ENCODE measurements at places on chromosomes 2 and 18.
A peak's percentile ranks its signal among the peaks of the same experiment; 100 is the strongest.

DNA sequence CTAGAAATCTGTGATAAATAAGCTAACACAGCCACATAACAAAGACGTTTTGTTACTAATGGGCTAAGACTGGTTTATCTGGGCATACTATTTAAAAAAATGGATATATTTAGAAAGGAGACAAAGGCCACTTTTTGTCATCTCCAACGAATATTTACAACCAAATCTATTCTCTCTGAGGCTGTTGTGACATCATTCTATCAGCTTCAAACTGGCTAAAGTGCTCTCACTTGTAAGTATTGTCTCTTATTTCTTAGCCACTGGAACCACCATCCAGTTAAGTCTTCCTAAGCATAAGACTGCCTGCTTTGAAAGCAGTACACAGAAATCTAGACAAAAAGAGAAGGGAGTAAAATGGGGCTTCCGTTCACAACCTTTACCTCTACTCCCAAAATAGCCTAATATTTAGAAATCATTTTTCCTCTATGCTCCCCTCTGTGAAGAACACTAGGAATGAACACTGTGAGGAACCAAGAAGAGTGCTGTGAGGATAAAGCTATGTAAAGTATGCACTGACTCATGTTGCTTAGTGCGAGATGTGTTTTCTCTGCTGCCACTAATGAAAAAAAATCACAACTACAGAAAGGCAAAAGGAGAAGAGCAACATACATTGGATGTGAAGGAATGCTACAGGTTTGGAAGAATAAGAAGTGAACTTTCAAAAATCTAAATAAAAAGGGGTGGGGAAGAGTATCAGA, 264.1 kb downstream of the EXOC6B start:
- DNase-seq: no peak

GRCh38 chr18:13725566-13726231, 659 bp downstream of the FAM210A start:
- peak; percentile 22 for DNase-seq

- no peak for DNase-seq
Measured at GRCh38 chr2:10238991-10239485, 63.7 kb upstream of the HPCAL1 start.

DNA sequence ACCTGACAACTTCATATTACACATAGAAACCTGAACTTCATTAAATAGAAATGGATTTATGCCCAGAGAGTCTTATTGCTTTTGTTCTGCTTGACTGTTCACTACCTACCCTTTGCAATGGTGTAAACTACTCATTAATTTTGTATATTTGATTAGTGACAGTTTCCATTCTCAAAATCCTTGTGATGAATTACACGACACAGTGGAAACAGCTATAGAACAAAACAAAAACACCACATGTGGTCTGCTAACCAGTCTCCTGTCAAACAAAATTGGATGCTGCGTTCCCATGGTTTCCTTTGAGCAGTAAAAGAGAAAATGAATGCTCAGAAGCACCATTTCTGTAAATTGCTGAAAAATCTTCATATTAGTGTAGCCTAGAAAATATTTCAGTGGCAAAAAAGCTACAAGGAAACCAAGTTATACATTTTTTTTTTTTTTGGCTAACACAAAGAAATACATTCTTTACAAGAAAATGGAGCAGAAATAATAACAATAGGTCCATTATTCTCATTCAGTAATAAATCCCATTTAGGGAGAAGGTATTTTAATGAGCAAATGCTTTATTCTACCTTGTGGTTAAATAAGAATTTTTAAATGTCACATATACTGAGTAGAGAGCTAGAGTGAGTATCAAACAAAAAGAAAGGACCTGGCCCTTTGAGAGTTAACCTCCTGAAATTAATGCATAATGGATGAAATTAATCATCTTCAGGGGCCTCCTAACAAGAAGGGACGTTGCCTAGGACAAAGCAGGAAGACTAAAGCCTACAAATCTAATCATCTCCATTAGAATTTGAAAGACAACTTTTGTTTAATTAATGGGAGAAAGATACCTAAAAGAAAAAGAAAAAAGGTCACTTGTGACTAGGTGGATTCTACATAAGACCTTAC, 355.1 kb upstream of the ZC3H15 start:
- DNase-seq: no peak

GRCh38 chr2:30914456-30914855, 107.2 kb upstream of the CAPN13 start:
- no peak for DNase-seq

DNA sequence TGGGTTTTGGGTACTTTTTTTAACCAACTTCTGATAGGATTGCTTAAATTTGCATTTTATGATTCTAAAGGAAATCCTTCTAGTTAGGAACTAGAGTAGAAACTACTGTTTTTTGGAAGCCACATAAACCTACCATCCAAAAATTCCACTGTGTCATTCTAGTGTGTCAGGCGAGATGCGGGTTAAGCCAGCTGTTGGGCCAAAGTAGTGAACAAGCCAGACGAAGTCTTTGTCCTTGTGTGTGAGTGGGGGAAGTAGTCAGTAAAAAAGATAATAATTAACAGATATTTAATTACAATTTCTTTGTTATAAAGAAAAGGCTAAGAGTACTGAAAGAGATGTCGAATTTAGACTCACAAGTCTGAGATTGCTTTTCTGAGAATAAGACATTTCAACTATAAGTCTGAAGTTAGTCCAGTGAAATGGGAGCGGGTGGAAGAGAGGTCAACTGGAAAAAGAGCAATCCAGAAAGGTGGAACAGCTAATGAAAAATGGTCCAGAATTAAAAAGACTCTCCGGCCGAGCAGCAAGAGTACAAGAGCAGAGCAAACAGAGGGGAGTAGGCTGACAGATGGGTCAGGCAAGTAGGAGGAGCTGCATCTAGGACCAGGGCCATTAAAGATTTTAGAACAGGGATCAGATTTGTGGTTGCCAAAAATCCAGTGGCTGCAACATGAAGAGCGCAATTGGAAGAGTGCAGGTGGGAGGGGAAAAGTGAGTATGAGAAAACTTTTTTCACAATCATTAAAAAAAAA, 1.5 kb downstream of the EPB41L5 start:
- no peak for DNase-seq

GRCh38 chr2:86102157-86102556, 3.5 kb downstream of the POLR1A start:
- DNase-seq: no peak

All from CD4-positive, alpha-beta T cell treated with Interleukin-17A for 4 hours (primary cell).